ENCODE measurements at places on chromosomes 16 and 17. TPM values are rescaled to one million over a fixed set of nuclear protein-coding genes. Genes with fewer than 3 reads are reported as not detected.

- H3K4me3 ChIP-seq: no peak overlapping the region
- DNase-seq: no peak
- no peaks in the 10 kb centered on the region for H3K4me1 ChIP-seq
- H3K27me3 ChIP-seq: no peaks in the 10 kb centered on the region
- no peaks in the 10 kb centered on the region for H3K36me3 ChIP-seq
Measured at GRCh38 chr16:10501016-10501607, 79.3 kb downstream of the EMP2 start.

- peaks cover 47% of the 10 kb centered on the region for H3K27me3 ChIP-seq
- DNase-seq: no peak
- H3K27ac ChIP-seq: no peak overlapping the region
- H3K36me3 ChIP-seq: no peaks in the 10 kb centered on the region
- no peak overlapping the region for H3K4me3 ChIP-seq
Measured at GRCh38 chr17:79104898-79105600, 30.4 kb downstream of the ENGASE start.

The SMTNL2 gene
- not detected for total RNA-seq

The STH gene
- total RNA-seq: not detected

The NPIPA3 gene
- 6.7 TPM for total RNA-seq

The FOXF1 gene
- total RNA-seq: not detected
